NCI-H2171 (cell line): ENCODE measurements at places on chromosomes 11 and 22.

GRCh38 chr11:3380706-3381545, 2.0 kb upstream of the ZNF195 start:
- DNase-seq, result no peak

GRCh38 chr11:47560426-47560825, 5.0 kb upstream of the PTPMT1 start:
- no peak for DNase-seq

GRCh38 chr11:95138448-95138847, 48.8 kb downstream of the ENDOD1 start:
- no peak for DNase-seq

DNA sequence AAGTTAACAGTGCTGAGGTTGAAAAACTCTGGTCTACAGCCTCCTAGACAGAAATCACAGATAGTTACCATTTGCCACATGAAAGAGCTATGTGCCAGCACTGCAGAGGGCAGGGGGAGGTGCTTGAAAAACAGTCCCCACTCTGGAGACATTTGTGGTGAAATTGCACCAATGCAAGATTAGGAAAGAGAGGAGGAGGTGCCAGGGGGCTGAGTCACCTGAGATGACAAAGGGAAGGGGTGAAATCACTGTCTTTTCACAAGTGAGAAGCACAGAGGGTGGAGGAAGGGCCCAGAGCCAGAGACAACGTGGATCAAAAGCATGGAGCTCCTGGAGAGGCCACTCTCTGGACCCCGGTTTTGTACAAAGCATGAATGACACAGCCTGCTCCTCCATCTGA, 196.3 kb downstream of the BUD13 start:
- no peak for DNase-seq

DNA sequence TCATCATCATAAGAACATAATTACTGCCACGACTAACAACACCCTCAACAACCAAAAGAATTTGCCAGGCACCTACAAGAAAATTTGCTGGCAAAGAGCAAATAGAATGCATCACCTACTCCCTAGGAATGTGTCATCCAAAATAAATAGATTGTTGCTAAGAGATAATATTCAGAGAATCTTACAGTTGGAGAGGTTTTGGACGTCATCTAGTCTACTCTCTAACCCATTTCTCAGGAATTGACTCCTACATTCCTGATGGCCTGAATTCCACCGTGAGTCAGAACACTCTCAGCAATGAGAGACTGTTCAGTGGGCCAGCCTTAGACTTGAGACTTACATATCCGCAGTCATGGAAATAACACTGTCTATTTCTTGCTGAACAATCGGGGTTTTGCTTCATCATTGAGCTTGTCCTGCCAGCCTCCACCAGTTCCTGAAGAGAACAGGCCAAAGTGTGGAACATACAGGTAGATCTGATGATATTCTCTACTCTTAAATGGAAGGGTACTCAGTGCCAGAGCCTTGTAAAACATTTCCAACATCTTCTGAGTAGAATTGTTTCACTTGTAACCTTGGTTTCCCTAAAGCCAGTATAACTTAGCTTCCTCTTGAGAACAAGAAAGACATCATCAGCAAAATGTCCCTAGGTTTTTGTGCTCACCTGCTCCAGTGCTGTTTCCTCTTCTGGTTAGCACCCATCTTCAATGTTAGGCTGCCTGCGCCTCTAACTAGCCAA, 8.3 kb downstream of the KIRREL3 start:
- no peak for DNase-seq
